Stimulated activated CD8-positive, alpha-beta memory T cell treated with anti-CD3 and anti-CD28 coated beads, Interleukin-7, amount 100 ng/mL, for 1 hour (primary cell): ENCODE measurements at places on chromosomes 5 and 9.

DNA sequence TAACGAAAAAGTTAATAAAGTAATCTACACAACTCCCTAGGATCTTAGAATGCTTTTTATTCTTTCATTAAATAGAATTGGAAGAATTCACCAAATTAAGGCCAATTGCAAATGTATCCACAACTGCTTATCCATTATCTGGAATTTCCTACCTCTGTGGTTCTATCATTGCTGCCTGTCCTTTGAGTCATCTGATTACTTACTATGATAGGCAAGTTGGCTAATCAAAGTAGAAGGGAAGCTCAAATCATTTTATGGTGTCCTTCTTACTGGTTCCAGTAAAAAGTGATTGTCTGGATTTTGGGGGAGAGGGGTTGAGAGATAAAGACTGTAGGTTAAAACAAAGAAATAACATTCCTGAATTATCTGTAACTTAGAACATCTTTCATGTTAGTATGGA lies 161.4 kb upstream of the GNA14 start:
- DNase-seq = no peak

DNA sequence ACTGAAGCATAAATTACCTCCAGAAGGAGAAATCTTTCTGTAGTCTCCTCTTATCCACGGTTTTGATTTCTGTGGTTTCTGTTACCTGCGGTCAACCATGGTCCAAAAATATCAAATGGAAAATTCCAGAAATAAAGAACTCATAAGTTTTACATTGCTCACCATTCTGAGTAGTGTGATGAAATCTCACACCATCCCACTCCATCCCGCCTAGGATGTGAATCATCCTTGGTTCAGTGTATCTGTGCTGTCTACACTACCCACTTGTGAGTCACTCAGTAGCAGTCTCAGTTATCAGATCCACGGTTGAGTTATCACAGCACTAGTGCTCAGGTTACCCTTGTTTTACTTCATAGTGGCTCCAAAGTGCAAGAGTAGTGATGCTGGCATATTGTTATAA lies 371.2 kb downstream of the NFIB start:
- no peak for DNase-seq

GRCh38 chr5:87210743-87211142 lies 56.9 kb upstream of the RASA1 start:
- no peak for DNase-seq

DNA sequence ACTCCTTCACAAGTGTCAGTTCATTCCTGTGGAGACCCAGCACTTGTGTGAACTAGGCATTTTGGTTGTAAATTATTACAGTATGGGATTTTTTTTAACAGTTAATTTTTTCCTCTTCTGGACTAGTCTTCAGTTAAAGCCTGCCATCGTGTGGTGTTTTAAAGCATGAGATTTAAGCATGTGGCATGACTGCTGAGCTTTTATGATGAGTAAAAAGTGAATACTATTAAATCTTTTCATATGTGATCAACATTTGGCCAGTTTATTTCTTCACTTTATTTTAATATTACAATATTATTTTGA lies 25.0 kb downstream of the LMNB1 start:
- DNase-seq = no peak

DNA sequence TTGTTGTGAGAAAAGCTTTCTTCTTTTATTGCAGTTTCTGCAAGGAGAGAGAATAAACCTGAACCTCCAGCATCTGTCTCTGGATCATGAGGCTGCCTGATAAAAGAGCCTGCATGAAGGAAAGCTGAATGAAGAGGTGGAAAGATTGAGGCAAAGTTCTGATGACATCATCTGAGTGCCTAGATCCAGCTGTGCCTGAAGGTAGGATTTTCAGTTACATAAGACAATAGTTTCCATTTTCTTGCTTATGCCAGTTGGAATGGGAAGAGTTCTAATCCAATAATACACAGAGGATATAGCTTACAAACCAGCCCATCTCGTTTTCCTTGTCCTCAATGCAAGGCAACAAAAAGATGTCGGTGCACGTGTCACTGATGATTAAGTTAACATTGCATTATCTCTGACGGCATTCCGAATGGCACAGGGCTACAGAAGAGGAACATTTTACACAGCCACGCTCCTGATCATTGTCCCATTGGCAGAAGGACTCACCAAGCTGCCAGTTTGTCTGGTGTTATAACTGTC lies 105.5 kb upstream of the ERCC6L2 start:
- DNase-seq = no peak

DNA sequence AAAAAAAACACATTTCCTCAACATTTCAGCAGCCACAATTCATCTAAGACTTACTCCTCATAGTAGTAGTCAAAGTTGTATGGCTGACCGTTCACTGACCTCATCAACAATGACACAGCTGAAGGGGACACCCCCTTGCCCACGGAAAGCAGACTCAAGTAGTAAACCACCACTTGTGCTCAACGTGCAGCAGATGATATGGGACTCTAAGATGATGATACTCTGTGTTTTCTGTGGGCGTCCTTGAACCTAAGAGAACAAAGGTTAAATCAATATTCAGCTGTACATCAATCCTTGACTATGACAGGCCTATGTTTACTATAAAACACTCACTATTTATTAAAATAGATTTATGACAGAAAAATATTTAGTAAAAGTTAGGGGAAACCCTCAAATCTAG lies 71.6 kb downstream of the SETX start:
- DNase-seq = no peak
